MG63 (cell line): ENCODE measurements at places on chromosomes 5 and 9. TPM values are rescaled to one million over a fixed set of nuclear protein-coding genes. Genes with fewer than 3 reads are reported as not detected.

The WNT8A gene
- total RNA-seq: not detected in 2 replicates

The LHX3 gene
- total RNA-seq: not detected in 2 replicates

The CCL21 gene
- total RNA-seq: not detected in 2 replicates

The CDH12 gene
- not detected in 2 replicates for total RNA-seq

DNA sequence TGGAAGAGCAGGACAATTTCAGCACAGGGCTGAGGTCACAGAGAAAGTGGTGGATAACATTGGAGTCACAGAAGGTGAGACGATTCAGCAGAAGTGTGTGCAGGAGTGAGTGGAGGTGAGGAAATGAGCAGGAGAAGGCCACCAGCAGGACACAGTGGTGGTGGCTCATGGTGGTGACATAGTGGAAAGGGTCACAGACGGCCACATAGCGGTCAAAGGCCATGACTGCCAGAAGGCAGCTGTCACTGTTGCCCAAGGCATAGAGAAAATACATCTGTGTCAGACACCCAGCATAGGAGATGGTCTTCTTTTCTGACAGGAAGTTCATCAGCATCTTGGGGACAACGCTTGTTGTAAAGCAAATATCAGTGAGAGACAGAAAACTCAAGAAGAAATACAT lies 15.0 kb downstream of the OR1N2 start:
- DNase-seq: no peak

DNA sequence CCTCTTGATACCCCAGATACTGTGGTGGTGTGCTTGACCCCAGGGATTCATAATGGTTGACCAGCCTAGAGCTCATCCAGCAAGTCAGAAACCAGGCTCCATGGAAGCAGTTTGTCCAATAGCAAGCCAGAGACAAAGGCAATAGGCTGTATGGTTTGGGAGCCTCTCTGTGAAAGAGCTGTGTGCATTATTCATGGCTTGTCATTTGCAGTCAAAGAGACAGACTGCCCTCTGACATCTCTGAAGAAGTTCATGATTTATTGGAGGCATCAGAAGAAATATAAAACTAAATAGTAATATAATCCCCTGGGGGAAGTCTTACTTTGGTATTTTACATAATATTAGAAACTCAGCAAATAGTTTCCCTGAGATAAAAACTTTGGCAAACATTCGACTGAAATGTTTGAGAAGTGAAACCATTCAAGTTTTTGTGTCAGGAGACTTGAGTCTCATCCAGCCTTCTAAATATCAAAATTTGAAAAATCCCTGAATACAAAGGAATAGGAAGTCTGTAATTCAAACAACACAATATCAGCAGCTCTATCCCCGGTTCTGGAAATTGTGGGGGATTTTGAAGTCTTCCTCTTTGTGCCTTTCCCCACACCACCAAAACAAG lies 250.3 kb downstream of the ZSWIM6 start:
- DNase-seq: no peak

- peak; percentile 28 for DNase-seq
Measured at GRCh38 chr5:6448622-6449464, at the start of gene UBE2QL1. UBE2QL1 (plus strand) TSS chr5:6448859; CDS start chr5:6448894, 35 bp downstream.

DNA sequence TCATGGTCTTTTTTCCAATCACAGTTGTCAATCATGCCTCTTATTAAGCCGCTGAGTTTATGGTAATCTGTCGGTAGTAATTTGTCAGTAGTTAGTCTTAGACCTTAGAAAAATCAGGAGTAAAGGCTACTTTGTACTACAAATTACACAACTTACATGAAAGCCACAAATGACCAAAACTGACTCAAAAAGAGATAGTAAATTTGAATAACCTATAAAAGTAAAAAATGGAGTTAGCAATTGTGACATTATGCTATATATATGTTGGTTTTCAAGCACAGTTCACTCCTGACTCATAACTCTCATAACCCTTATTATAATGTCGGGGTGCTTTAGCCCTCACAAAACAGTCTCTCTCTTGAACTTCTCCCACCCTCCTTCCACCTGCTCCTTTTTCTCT lies 251.8 kb downstream of the ROR2 start:
- no peak for DNase-seq

- peak; percentile 59 for DNase-seq
Measured at GRCh38 chr9:122206118-122207046, 22.4 kb downstream of the LHX6 start.
